ENCODE measurements at places on chromosomes 1 and 21. TPM values are rescaled to one million over a fixed set of nuclear protein-coding genes. Genes with fewer than 3 reads are reported as not detected.

Gene MROH9
- not detected for polyA plus RNA-seq

Gene LAMC2
- polyA plus RNA-seq = 1,652 TPM

Gene LRRC3
- polyA plus RNA-seq = 1.3 TPM

Gene CRYBG2
- polyA plus RNA-seq = 4.8 TPM

Gene RPE65
- not detected for polyA plus RNA-seq

Gene MAP3K21
- polyA plus RNA-seq = 2.4 TPM

Gene GSTM4
- 10.9 TPM for polyA plus RNA-seq

Gene AIM2
- polyA plus RNA-seq = not detected

Gene CFAP298
- polyA plus RNA-seq = 51.6 TPM

Gene NCF2
- 1.7 TPM for polyA plus RNA-seq

Gene ZBTB8A
- polyA plus RNA-seq = 2.3 TPM

Gene ERRFI1
- 39.9 TPM for polyA plus RNA-seq

Gene VWA5B1
- polyA plus RNA-seq = not detected

Gene SCMH1
- 16.8 TPM for polyA plus RNA-seq

Gene C1orf50
- 8.5 TPM for polyA plus RNA-seq

Gene FMOD
- 0.35 TPM for polyA plus RNA-seq

Gene HTR6
- polyA plus RNA-seq = not detected

Gene FCER1G
- 0.43 TPM for polyA plus RNA-seq

Gene FAM131C
- 1.0 TPM for polyA plus RNA-seq

Gene GBP4
- polyA plus RNA-seq = 0.01 TPM

Gene ACTL8
- not detected for polyA plus RNA-seq

Gene SPRR2B
- not detected for polyA plus RNA-seq

Gene FAM43B
- 0.07 TPM for polyA plus RNA-seq

Gene KRTAP12-2
- not detected for polyA plus RNA-seq

Gene PLA2G2C
- not detected for polyA plus RNA-seq

Gene NLRP3
- polyA plus RNA-seq = 0.06 TPM

Gene ACTN2
- not detected for polyA plus RNA-seq

Gene SPATA1
- polyA plus RNA-seq = 0.21 TPM

Gene LCE1D
- polyA plus RNA-seq = not detected

Gene LACTBL1
- not detected for polyA plus RNA-seq

Gene TBX19
- polyA plus RNA-seq = 0.35 TPM

Gene ST6GALNAC5
- 8.0 TPM for polyA plus RNA-seq

Gene NBPF12
- polyA plus RNA-seq = 1.6 TPM

Gene SLC6A9
- 14.7 TPM for polyA plus RNA-seq

Gene AUNIP
- polyA plus RNA-seq = 9.7 TPM

Gene CENPL
- polyA plus RNA-seq = 5.9 TPM

Gene CLDN17
- not detected for polyA plus RNA-seq

Gene EVI5
- 2.6 TPM for polyA plus RNA-seq

Gene CD5L
- polyA plus RNA-seq = not detected

Gene PTGER3
- polyA plus RNA-seq = not detected

Gene DRAXIN
- polyA plus RNA-seq = not detected

Gene CR1L
- polyA plus RNA-seq = not detected

Gene KRTAP7-1
- not detected for polyA plus RNA-seq

Gene HMCN1
- polyA plus RNA-seq = 0.06 TPM
